Dorsolateral prefrontal cortex (tissue), 122 donors: ENCODE measurements at places on chromosomes 4 and X.

GRCh38 chrX:152646961-152647360 lies 9.3 kb downstream of the GABRQ start:
- DNase-seq, result no peak

DNA sequence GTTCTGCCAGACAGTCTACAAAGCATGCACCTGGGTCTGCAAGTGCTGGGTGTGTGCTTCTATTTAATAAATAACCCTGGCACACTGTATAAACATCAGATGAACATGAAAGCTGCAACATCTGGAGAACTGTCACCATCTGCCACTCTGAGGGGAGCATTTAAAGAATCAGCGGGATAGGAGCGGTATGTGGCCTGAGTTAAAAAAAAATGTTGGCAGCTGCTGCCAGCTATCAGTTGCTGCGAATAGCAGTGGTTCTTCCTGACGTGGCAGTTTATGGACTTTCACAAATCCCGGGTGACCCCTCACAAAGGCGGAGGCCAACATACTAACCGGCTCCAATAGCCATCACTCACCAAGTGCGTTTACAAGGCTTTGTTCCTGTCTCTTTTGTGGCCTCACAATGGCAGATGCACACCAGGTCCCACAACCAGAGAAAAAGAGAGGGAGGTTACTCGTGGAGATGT lies 95.1 kb downstream of the RASL11B start:
- DNase-seq, result no peak

GRCh38 chrX:87299563-87300160 lies 217.9 kb upstream of the KLHL4 start:
- DNase-seq, result no peak

DNA sequence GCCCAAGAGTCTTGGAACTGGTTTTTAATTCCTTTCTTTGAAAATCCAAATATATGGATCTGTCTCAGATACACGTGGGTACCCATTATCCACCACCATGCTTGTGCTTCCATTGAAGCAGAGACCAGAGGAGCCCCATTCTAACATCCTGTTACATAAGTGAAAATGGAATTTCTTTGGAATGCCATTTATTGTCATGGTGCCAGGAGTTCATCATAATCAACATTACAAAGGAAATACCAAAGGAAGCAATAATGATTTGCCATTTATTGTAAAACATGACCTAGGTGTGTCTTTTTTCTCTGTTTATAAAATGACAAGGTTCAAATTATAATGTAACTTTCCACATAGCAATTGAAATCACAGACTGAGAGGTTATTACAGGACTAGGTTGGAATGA lies 61.7 kb downstream of the PALLD start:
- DNase-seq, result no peak

GRCh38 chr4:174086829-174087799 lies 196.4 kb downstream of the FBXO8 start:
- DNase-seq, result no peak

DNA sequence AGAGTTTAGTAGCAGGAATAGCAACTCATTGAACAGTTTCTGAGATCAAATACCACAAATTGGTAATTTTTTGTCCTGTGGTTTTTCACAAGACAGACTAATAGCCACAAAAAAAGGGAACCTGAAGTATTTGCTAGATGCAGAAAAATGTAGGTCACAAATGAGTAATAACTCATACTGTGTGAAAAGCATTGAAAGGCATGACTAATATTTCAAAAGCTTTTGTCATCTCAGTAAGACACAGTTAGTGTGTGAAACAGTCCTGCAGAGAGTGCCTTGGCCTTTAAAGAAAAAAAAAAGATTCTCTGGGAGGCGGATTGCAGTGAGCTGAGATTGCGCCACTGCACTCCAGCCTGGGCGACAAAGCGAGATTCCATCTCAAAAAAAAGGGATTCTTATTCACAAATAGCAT lies 31.4 kb upstream of the SLC25A31 start:
- DNase-seq, result no peak

DNA sequence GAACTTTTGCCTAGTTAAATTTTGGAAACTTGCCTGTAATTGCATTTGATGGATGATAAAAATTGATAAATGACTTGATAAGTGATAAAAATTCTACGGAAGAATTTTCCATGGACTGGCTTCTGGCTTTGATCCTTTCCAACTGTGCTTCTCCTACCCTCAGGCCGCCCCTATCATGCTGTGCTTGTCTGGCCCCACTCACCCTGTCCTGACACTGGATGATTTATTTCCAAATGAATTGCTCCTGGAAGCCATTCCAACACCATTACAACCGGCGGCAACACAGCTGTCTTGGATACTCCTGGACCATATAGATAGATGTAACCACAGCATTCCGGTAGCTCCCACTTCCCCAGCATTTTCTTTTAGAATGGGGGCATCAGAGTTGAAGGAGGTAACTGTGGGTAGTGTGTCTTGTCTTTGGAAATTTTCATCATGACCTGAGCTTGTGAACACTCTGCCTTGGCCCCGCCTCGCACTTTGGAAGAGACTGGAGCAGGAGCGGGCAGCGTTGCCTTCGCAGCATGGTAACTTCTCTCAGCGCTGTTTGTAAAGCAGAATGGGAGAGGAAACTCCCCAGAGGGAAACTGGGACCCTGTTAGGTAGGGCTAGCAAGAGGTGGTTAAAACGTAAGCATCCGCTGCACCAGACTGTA lies 77.4 kb downstream of the TBL1X start:
- DNase-seq, result no peak

DNA sequence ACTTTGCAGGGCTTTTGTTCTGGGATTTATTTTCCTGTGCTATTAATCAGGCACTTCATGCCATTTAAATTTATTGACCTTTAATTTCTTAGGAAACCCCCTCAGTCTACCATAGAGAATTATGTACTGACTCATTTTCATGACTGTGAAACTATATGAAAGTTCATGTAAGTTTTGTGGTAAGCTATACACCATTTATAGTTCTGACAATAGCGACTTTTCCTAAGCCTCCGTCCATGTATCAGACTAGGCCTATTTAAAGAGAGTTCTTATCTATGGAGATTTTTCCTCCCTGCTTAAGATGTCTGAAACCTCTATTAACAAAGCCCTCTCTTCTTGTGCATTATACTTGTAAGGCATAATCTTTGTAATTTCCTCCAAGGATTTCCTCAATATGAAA lies 111.6 kb downstream of the AFF2 start:
- no peak for DNase-seq

- no peak for DNase-seq
Observed at GRCh38 chrX:13334491-13334890, 14.6 kb upstream of the ATXN3L start.

DNA sequence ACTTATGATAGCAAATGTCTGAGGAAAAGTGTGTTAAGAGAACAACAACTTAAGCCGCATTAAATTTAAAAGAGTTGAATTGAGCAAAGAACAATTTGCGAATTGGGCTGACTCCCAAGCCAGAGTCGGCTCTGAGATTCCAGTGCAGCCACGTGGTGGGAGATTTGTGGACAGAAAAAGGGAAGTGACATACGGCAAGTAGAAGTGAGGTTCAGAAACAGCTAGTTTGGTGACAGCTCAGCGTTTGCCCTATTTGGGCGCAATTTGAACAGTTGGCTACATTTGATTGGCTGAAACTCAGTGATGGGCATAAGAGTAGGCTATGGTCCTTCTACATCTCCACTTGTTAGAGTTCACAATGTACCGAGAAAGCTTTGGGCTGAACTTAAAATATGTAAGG lies 124.0 kb downstream of the PRKX start:
- DNase-seq, result no peak

GRCh38 chrX:16712548-16713155 lies at the start of gene CTPS2:
Gene CTPS2 (minus strand): TSS chrX:16712669. CDS start chrX:16702902, 9,767 bp downstream.
- peak; percentile 37 for DNase-seq

DNA sequence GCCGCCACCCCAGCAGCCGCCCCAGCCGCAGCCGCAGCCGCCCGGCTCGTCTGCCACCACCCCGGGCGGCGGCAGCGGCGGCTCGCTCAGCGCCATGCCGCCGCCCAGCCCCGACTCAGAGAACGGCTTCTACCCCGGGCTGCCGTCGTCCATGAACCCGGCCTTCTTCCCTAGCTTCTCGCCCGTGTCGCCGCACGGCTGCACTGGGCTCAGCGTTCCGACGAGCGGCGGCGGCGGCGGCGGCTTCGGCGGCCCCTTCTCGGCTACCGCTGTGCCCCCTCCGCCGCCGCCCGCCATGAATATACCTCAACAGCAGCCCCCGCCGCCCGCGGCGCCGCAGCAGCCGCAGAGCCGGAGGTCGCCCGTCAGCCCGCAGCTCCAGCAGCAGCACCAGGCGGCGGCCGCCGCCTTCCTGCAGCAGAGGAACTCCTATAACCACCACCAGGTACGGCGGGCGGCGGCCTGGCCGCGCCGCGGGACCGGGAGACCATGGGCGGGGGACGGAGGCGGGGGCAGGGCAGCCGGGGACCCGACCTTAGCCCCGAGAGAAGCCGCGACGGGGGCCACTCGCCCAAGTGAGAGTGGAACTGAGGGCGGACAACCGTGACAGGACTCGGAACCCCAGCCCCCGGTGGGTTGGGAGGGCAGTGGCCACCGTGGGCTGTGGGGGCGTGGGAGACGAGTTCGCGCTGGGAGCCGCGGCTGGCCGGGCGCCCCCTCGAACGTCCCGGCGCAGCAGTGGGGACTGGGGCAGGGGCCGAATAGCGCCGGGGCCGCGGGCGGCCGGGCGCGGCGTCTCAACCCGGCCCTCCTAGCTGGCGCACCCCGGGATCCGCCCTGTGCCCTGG lies 1.8 kb downstream of the CPEB2 start:
- DNase-seq, result peak; percentile 25

- no peak for DNase-seq
Observed at GRCh38 chr4:55173580-55173979, 48.2 kb upstream of the KDR start.
